A549 treated with Hydrocortisone at 1 μM for 4 hours (cell line): ENCODE measurements at places on chromosomes 16 and 17. TPM values are rescaled to one million over a fixed set of nuclear protein-coding genes. Genes with fewer than 3 reads are reported as not detected.

KCNH6 gene
- not detected in 5 replicates for total RNA-seq

HAGHL gene
- 16.0 to 19.2 TPM (median 18.8 TPM) in 5 replicates for total RNA-seq

NQO1 gene
- 2,292 to 2,538 TPM (median 2,443 TPM) in 5 replicates for total RNA-seq

KRT39 gene
- not detected in 5 replicates for total RNA-seq

HCRT gene
- 0.21 to 0.50 TPM in 2 of 5 replicates, not detected in the others for total RNA-seq

WFDC1 gene
- not detected in 5 replicates for total RNA-seq

CEMP1 gene
- total RNA-seq = not detected in 5 replicates

SP6 gene
- total RNA-seq = 5.2 to 5.9 TPM (median 5.3 TPM) in 5 replicates

TBC1D3C gene
- total RNA-seq = 0.06 TPM in 1 of 5 replicates, not detected in the others

GPRC5C gene
- 49.3 to 62.9 TPM (median 55.3 TPM) in 5 replicates for total RNA-seq

C17orf50 gene
- total RNA-seq = 0.23 to 0.44 TPM (median 0.41 TPM) in 4 of 5 replicates, not detected in the other

CBX2 gene
- total RNA-seq = 15.0 to 16.5 TPM (median 16.3 TPM) in 5 replicates

TRPV2 gene
- total RNA-seq = 0.20 to 0.55 TPM (median 0.40 TPM) in 5 replicates

PRSS33 gene
- total RNA-seq = not detected in 5 replicates

SRSF1 gene
- total RNA-seq = 214 to 324 TPM (median 239 TPM) in 5 replicates

TNS4 gene
- total RNA-seq = 192 to 284 TPM (median 275 TPM) in 5 replicates

TELO2 gene
- 33.6 to 38.1 TPM (median 35.9 TPM) in 5 replicates for total RNA-seq

DHX8 gene
- total RNA-seq = 38.7 to 42.9 TPM (median 41.0 TPM) in 5 replicates

FA2H gene
- total RNA-seq = 31.1 to 37.1 TPM (median 32.5 TPM) in 5 replicates

SPNS3 gene
- total RNA-seq = 0.20 TPM in 1 of 5 replicates, not detected in the others

MTSS2 gene
- 83.7 to 101 TPM (median 92.9 TPM) in 5 replicates for total RNA-seq

PGP gene
- total RNA-seq = 14.8 to 33.1 TPM (median 32.4 TPM) in 5 replicates

GNG13 gene
- total RNA-seq = 0.14 TPM in 1 of 5 replicates, not detected in the others

CHRNE gene
- 0.05 to 0.12 TPM (median 0.07 TPM) in 4 of 5 replicates, not detected in the other for total RNA-seq

TPSB2 gene
- not detected in 5 replicates for total RNA-seq

RMI2 gene
- total RNA-seq = 26.4 to 36.1 TPM (median 32.2 TPM) in 5 replicates

PRAC1 gene
- not detected in 5 replicates for total RNA-seq

SOX15 gene
- 0.16 to 0.36 TPM (median 0.25 TPM) in 5 replicates for total RNA-seq

GLIS2 gene
- total RNA-seq = 22.2 to 27.5 TPM (median 25.3 TPM) in 5 replicates

ADCY9 gene
- 6.4 to 8.9 TPM (median 7.3 TPM) in 5 replicates for total RNA-seq

SNRNP25 gene
- total RNA-seq = 54.8 to 83.1 TPM (median 72.6 TPM) in 5 replicates

COX10 gene
- total RNA-seq = 18.4 to 23.9 TPM (median 18.6 TPM) in 5 replicates

TMEM238L gene
- total RNA-seq = not detected in 5 replicates

DRC7 gene
- total RNA-seq = 0.06 to 0.23 TPM (median 0.10 TPM) in 4 of 5 replicates, not detected in the other

CYLD gene
- 10.7 to 16.1 TPM (median 12.9 TPM) in 5 replicates for total RNA-seq

GABARAP gene
- total RNA-seq = 685 to 777 TPM (median 698 TPM) in 5 replicates

EMP2 gene
- total RNA-seq = 32.1 to 47.2 TPM (median 42.2 TPM) in 5 replicates

TBC1D3I gene
- 0.10 to 0.27 TPM (median 0.17 TPM) in 5 replicates for total RNA-seq

GPR179 gene
- total RNA-seq = 0.02 to 0.05 TPM (median 0.03 TPM) in 5 replicates

HSD3B7 gene
- total RNA-seq = 13.6 to 15.9 TPM (median 13.9 TPM) in 5 replicates

LRRC37A gene
- 0.60 to 1.1 TPM (median 0.94 TPM) in 5 replicates for total RNA-seq

ARHGAP23 gene
- total RNA-seq = 52.9 to 79.4 TPM (median 70.2 TPM) in 5 replicates

CCL17 gene
- total RNA-seq = not detected in 5 replicates

HIC1 gene
- total RNA-seq = 1.2 to 2.0 TPM (median 1.5 TPM) in 5 replicates

TLCD2 gene
- total RNA-seq = 1.3 to 1.9 TPM (median 1.6 TPM) in 5 replicates

CDT1 gene
- total RNA-seq = 27.4 to 32.2 TPM (median 30.6 TPM) in 5 replicates

FAM20A gene
- 0.07 to 0.08 TPM in 2 of 5 replicates, not detected in the others for total RNA-seq

CTRL gene
- total RNA-seq = 1.1 to 2.0 TPM (median 1.5 TPM) in 5 replicates

YBX2 gene
- total RNA-seq = 0.43 to 0.55 TPM (median 0.44 TPM) in 5 replicates

DYNLRB2 gene
- not detected in 5 replicates for total RNA-seq

PDE6G gene
- 1.2 to 3.1 TPM (median 2.5 TPM) in 5 replicates for total RNA-seq
